ENCODE measurements at places on chromosomes 2 and 18.

DNA sequence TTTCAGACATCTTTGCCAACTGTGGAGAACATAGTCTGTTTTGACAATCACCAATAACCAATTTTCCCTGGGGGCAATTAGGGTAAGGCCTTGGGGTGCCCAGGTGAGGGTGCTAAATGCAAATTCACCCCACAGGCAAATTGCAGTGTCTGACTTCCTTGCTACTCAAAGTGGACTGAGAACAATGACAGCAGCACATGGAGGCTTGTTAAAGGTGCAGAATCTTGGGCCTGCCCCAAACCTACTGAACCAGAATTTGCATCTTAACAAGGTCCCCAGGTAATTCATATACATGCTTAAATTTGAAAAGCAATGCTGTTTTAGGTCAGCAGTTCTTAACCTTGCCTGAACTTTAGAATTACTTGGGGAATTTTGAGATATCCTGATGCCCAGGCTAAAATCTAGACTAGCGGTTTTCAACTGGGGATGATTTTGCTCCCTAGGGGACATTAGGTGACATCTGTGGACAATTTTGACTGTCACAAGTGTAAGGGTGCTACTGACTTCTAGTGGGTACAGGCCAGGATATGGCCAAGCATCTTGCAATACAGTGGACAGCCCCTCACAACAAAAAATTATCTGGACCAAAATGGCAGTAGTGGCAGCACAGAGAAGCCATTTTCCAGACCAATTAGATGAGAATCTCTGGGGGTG, 80.2 kb upstream of the GCFC2 start:
- no peak for DNase-seq

DNA sequence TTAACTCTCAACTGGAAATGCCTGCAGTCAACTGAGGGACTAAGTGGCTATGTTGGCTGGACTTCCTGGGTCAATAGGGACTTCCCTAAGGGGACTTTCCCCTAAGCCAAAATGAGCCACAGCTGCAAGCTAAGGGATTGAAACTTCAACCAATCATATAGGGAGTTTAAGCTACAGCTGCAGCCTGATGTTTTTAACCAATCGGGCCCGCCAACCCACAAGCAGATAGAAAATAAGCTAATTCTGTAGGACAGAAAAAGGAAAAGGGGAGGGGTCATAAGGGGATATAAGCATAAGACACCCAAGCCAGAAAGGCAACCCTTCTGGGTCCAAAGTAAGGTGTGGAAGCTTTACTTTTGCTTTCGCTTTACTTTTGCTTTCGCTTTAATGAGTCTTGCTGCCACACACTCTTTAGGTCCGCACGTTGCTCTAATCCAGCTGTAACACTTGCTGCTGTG, 927.5 kb downstream of the ERBB4 start:
- no peak for DNase-seq

- no peak for DNase-seq
These were observed 44.7 kb downstream of the MARCO start for GRCh38 chr2:118986738-118987137.

- peak; percentile 52 for DNase-seq
These were observed 2.4 kb downstream of the ITGA4 start for GRCh38 chr2:181459621-181460021.
